Left renal pelvis (tissue), 4 donors: ENCODE measurements at places on chromosomes 6 and 20.

- DNase-seq = no peak
These were observed 131.0 kb upstream of the IFNGR1 start for GRCh38 chr6:137349856-137350830.

DNA sequence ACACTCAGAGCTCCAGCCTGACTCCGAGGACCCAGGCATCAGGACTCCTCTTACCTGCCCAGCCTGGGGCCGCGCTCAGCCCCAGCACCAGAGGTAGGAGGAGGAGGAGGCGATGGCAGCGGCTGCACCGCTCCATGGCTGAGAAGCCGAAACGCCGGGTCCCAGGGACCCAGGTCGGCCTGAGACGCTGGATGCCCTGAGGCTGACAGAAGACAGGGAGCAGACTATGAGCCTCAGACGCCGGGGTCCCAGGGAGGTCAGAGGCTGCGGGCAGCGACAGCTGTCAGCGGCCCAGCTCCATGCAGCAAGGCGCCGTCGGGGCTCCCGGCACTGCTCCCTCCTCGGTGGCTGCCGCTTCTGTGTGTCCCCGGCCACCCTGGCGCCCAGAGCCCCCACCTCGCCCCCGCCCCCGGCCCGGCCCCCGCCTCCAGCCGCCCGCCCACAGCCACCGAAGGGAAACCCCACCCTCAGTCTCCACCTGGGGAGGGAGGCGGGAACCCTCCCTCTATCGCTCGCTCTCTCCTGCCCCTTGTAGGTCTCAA lies at the start of gene COL11A2:
COL11A2 (minus strand) TSS at position 363 of the 542 bp plus-strand sequence; CDS start at position 136, 227 bp downstream.
- no peak for DNase-seq

GRCh38 chr6:129653746-129654145 lies 56.2 kb downstream of the ARHGAP18 start:
- no peak for DNase-seq

DNA sequence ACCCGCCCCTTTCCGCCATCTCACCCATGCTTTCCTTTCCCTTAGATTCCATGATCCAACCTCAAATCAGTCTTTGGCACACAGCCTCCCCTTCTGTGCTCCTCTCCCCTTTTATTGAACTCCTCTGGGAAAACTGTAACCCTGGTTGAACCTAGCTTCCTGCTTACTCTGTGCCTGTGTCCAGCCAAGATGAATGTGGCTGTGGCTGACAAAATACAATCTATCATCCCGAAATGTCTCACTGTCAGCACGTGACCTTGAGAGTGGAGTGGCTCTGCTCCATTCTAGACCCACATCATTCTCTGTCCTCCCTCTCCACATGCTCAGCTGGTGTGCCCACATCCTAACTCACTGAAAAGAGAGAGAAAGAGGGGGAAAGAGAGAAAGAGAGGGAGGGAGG lies 11.0 kb downstream of the NCR2 start:
- no peak for DNase-seq

- no peak for DNase-seq
These were observed 12.9 kb upstream of the TLDC2 start for GRCh38 chr20:36862857-36863668.

DNA sequence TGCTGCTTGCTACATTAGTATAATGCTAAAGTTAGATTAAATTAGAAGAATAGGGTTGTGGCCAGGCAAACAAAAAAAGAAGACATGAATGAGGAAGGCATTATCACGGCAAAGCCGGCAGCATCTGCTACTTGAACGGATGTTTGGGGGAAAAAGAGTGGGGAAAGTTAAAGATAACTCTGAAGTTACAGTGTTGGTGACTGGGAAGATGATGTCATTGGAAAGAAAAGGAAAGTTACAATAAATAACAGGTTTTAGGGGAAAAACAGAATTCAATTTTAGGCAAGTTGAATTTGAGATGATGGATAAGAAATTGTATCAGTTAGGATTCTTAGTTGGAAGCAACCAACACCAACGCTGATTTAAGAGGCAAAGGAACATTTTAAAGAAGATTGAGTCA lies 74.2 kb upstream of the NRN1 start:
- no peak for DNase-seq

GRCh38 chr20:50645253-50646068 lies 45.9 kb downstream of the RIPOR3 start:
- peak; percentile 82 for DNase-seq

DNA sequence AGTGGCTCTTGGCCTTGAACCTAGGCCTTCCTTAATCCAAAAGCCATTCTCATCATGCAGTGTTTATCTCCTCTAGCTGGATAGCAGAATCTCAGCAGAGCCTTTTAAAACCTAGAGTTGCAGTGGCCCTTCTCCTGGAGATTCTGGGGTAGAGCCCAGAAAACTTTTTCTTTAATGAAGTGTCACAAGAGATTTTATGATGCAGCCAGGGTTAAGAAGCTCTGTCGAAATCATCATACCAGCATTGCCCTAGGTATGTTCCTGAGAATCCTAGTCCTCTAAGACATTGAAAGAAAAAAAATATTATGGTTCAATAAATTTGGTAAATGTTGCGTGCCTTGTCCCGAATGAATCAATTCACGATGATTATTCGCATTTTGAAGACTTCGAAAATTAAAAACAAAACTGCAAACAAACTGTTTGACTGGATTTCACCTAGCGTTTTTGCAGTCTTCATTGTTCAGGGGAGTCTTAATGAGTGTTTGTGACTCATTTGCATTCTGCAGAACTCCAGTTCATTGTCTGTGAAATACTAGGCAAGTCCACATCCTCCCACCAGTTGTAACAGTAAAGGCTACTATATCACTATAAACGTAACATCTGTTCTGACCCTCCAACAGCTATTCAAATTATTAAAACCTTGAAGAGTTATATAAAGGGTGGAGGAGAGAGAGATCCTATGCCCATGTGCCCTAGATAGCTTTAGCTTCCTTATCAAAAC lies 198.6 kb downstream of the UST start:
- DNase-seq = no peak

GRCh38 chr6:15299430-15300131 lies 53.7 kb downstream of the JARID2 start:
- no peak for DNase-seq

DNA sequence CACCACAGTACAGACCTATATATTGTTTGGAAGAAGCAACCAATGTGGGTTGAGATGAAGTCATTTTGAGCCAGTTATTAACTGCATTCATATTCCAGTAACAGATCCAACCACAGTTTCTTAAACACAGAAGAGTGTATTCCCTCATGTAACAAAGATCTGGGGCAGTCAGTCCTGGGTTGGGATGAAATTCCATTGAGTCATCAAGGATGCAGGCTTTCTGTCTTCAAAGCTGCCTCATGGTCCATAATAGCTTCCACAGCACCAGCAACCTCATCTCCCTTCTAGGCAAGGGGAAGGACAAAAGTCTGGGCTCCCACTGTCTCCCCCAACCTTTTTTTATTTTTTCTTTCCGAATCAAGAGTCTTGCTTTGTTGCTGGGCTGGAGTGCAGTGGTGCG lies 2.9 kb upstream of the SOD2 start:
- no peak for DNase-seq

- no peak for DNase-seq
These were observed 139.2 kb downstream of the AHI1 start for GRCh38 chr6:135358251-135358821.

GRCh38 chr6:39313526-39314272 lies 520 bp downstream of the KCNK17 start:
- DNase-seq = no peak

DNA sequence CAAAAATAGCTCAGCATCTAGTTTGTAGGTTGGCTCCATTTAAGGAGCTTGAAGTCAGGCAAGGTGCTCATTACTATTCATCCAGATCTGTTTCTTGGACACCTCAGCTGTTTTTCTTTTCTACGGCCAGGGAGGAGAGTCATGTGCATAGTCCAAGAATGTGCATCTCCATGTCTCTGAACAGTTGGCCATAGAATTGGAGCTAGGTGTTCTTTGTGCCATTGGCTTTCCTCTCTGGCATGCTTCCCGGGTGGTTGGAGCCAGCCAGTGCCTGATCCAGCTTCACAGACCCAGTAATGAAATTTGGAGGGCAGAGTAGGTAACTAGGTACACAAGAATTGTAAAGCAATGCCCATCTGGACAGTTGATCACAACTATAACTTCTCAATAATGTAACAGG lies 21.6 kb downstream of the EYA4 start:
- no peak for DNase-seq

- no peak for DNase-seq
These were observed 180.3 kb downstream of the CDH26 start for GRCh38 chr20:60138256-60139220.

- DNase-seq = no peak
These were observed 468.2 kb upstream of the RUNX2 start for GRCh38 chr6:44859901-44860410.

- no peak for DNase-seq
These were observed 77.3 kb upstream of the SLC35F1 start for GRCh38 chr6:117829594-117830319.

GRCh38 chr20:47862574-47863240 lies 77.4 kb upstream of the SULF2 start:
- no peak for DNase-seq

- DNase-seq = no peak
These were observed 15.9 kb upstream of the ADGB start for GRCh38 chr6:146582857-146583256.

DNA sequence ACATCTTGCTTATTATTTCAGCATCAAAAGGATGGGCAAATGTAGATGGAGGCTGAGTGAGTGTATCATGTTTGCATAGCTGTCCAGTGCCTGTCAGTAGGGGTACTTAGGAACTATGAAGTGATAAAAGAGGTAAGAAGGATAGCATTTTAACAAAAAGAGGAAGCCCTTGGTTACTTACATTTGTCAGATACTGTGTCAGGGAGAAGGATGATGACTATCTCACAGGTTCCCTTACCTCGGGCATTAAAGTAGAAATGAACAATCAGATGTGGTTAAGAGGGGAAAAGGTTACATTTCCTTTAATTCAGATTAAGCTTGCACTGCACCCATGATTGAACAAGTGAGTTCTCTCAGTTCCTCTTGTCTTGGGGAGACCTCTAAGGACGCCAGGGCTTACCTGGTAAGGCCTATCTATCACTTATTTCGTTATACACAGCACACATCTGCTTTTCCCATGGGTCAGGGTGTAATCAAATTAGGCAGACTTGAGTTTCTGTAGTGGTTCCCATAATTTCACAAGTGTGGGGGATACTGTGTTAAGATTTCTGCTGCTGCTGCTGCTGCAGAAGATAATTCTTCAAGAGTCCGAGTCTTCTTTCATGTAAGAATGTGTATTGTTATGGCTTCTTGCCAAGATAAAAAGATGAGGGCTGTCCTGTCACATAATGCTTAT lies 4.5 kb downstream of the FOXO3 start:
- DNase-seq = no peak

DNA sequence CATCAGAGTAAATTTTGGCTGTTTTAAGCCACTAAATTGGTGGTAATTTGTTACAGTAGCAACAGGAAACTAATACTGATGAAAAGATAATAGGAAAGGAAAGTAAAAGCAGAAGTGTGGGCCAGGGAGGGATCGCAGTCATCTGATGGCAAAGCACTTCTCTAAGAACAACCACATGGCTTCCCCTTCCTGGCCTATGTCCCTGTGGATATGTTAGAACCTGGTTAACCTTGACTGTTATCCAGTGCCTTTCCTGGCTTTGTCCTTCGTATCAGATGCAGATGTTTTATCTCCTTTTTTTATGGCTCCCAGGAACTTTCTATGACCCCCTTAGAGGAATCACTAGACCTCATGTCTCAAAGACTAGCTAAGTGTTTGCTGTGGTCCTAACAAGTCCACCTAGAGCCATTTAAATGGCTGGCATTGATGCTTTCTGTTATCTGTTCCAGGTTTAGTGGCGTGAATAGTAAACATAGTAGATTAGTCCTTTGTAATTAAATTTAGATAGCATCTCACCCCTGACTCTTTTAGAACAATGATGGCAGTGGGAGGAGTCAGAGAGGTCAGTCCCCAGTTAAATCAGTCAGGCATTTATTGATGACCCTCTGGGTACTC lies 79.2 kb upstream of the PHACTR2 start:
- DNase-seq = no peak

GRCh38 chr6:32397252-32397920 lies 9.6 kb downstream of the BTNL2 start:
- DNase-seq = no peak

GRCh38 chr6:100228834-100229441 lies 234.9 kb upstream of the MCHR2 start:
- DNase-seq = peak; percentile 46

DNA sequence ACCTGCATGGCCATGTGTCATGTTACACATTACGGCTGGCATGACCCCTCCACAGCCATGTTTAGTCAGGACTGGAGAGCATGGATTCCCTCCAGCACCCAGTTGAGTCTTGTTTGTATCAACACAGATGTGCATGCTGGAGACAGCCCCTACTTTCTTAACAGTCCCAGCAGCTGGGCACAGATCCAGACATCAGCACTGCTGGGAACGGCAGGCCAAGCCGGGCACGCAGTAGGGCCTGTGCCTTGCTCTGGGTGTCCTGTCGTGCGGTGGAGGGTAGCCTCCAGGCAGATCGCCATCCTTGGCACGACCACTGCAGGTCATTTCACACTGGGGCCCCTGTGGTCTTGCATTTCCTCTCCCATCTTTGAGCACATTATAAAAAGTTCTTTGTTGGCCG lies 381.4 kb downstream of the SMOC2 start:
- DNase-seq = no peak

GRCh38 chr20:62284448-62284847 lies 18.3 kb upstream of the ADRM1 start:
- no peak for DNase-seq

GRCh38 chr20:31962761-31963160 lies 5.2 kb upstream of the XKR7 start:
- DNase-seq = no peak

DNA sequence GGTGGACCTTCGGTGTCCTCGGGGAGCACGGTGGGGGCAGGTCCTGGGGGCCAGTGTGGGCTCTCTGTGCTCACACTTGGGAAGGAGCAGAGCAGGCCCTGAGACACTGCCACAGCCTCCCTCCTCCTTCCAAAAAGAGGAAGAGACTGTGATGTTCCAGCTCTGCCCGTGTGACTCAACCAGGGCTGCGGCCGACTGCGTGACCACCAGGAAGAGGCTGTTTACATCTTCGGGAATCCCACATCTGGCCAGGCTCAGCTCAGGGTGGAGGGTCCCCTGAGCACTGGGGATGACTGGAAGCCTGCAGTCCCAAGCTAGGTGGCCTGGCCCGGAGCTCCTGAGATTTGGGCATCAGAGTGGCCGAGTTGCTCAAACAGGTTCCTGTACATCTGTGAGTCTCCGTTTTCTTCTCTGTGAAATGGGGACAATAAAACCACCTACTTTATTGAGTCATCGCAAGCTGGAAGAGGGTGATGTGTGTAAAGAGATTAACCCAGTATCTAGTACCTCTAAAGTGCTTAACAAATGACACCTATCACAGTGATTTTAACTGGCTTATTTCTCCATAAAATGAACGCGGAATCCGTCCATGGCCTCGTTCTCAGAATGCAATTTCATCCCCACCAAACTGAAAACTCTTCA lies 242.1 kb downstream of the DLL1 start:
- no peak for DNase-seq

- no peak for DNase-seq
These were observed 91.8 kb downstream of the REPS1 start for GRCh38 chr6:138896104-138896756.

DNA sequence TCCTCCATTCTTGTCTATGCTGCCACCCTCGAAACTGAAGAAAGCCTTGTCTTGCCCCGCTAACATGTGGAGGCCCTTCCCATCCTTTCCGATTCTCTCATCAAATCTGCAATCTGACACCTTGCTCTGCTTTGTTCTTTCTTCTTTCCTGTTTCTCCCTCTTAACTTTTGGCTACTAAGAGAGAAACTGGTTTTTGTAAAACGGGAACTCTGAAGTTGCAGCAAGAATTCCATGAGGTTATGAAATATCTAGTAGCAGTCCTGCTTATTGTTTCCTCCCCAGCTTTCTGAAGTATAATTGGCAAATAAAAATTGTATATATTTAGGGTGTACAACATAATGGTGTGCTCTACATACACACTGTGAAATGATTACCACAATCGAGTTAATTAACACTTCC lies 80.2 kb downstream of the MAP7 start:
- no peak for DNase-seq
